Activated CD4-positive, alpha-beta memory T cell treated with anti-CD3 and anti-CD28 coated beads for 36 hours (primary cell): ENCODE measurements at places on chromosomes 2 and 18.

DNA sequence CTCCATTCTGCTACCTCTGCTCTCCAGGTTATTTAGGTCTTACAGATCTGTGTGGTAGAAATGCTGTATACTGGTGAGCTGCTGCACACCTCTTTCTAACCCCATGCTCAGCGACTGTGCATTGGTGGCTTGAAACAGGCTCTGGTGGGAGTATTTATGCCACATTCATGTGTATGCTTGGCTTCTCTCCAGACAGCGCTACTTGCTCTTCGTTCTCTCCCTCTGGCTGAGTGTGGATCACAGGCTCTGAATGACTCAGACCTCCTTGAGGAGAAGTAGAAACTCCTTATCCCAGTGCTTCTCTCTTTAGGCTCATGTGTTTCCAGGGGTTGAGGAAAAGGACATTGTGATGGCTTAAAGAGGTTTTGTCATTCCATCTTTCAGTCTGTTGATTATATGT is 54.9 kb downstream of the FHOD3 start:
- DNase-seq: no peak

GRCh38 chr2:161961061-161961460 is 113.0 kb downstream of the DPP4 start:
- DNase-seq: no peak

- no peak for DNase-seq
Measured at GRCh38 chr2:240822280-240822847, 2.3 kb upstream of the KIF1A start.

DNA sequence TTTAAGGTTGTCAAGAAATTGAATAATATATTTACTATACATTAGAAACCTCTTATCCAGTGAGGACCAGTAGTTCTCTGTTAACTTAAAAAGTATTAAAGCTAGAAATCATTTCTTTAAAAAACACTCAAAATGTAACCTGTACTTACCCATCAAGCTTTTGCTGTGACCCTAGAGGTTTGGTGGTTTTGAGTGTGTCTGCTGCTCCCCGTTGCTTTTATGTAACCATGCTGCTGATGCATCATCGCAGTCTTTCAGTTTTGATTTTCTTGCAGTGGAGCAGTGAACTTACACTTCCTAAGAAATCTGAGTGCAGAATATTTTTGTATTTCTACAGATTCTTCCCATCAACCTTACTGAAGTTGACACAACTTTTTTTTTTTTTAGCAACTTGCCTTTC is 34.2 kb downstream of the MRPS9 start:
- DNase-seq: peak; percentile 52

DNA sequence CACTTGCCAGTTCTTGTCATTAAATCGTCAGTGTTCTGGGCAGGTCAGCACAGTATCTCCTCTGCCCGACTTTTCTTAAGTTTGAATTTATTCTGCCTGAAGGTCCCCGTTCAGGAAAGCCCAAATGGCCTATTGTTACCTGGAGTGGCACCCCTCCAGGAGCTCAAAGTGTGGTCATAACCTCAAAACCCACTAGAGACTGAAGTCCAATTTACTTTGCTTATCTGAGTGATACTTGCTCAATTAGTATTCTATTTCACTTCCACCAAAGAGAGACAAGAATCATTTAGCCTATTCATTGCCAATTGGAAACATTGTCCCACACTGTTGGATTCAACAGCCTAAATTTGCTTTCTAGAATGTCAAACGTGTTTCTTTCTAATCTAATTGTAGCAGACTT is 375.3 kb downstream of the LNPK start:
- DNase-seq: no peak

- DNase-seq: no peak
Measured at GRCh38 chr2:142038826-142039225, 92.0 kb downstream of the LRP1B start.

DNA sequence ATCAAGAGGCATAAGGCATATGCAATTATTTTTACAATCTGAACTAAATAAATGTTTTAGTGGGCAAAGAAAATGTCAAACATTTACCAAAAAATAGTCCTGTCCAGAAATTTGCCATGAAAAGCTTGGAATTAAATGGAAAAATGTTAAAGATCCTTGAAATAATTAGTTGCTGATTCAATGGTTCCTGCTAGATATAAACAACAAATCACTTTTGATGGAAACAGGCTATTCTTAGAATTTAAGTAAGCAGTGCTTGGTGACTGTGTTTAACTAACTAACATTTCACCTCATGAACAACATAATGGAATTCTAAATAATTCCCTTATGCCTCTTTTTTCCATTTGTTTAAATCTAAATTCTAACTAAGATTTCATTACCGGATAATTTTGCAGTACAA is 3.9 kb downstream of the RND3 start:
- DNase-seq: no peak

- no peak for DNase-seq
Measured at GRCh38 chr2:127508631-127509034, 17.7 kb downstream of the IWS1 start.

GRCh38 chr2:240994171-240994896 is 4.1 kb upstream of the SNED1 start:
- DNase-seq: no peak

- DNase-seq: no peak
Measured at GRCh38 chr2:104859291-104859765, 5.4 kb downstream of the POU3F3 start.

DNA sequence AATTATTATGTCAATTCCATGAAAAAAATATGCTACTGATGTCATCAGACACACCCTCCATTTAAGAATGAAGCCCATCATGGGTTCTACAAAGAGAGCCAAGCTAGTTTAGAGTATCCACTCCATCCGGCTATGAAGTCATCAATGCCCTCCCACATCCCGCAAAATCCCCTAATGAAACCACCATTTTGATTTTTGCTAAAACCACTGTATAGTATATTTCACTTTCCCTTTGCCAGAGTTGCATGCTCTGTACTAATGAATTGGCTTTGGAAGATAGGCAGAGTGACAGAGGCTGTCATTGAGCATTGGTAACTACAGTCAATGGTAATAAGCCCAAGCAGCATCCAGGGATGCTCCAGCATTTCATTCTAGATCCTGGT is 118.6 kb downstream of the ANKRD44 start:
- peak; percentile 79 for DNase-seq

DNA sequence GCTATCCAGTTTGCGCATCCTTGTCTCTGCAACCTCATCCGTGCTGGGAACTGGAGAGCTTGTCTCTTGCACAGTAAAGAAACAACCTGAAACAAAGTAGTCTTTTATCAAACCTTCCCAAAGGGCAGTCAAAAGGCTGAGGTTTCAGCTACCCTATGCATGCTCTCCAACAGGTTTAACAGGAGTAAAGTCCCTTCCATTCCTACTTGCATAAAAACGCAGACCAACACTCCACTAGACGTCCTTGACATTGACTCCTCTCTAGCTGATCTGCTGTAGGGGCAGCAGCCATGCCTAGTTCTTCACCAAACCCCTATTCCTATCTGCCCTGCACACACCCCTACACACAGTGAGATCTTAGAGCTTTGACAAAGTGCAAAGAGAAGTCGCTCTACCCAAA is 41.5 kb downstream of the L3MBTL4 start:
- no peak for DNase-seq

DNA sequence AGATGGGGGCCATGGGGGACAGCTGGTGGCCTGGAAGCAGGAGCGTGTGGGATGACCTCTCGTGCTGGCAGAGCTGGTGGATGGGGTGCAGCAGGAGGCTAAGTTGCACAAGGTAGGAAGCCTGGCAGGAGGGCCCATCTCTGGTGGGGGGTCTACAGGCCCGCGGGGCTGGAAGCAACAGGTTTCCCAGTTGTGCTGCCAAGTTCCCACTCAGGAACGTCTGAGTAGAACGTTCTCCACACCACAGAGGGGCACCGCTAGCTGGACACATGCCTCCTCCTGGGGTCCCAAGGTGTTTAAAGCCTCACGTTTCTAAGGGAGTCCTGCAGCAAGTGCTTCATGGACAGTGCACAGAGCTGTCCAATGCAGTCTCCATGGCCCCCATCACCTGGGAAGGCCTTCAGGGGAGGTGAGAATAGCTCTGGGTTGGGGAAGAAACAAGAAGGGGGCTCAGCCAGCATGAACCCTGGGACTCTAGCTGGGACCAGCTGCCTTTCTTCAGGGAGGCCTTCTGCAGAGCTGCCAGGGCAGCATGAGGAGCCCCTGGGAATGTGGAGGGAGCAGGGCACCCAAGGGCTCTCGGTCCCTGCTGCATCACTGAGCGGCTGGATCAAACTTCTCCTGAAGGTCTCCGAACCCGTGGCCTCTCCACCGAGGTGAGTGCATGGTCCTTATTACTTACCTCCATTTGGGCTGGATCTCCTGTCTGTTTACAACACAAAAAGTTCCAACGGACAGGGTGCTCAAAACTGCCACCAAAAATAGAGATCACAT is 80.0 kb downstream of the TWIST2 start:
- DNase-seq: no peak

- DNase-seq: peak; percentile 51
Measured at GRCh38 chr2:46315103-46315890, 18.1 kb downstream of the EPAS1 start.

DNA sequence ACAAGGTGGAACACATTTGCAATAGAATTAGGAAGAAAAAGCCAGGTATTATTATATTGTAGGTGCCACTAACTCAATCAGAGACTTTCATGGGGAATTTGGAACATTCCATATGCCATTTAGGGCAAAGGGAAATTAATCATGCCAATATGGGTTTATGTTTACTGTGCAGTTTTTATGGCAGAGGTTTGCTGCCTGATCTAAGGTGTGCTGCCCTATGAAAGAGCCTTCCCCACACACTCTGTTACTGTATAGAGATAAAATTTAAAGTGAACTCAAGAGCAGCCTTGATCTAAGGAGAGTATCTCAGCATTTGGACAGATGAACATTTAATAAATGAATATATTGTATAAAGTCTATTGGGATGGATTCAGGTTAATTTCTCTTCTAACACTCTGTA is 771.6 kb downstream of the CNTNAP5 start:
- no peak for DNase-seq

GRCh38 chr2:120531365-120531764 is 185.4 kb downstream of the INHBB start:
- no peak for DNase-seq

GRCh38 chr2:19554520-19554919 is 196.1 kb upstream of the OSR1 start:
- no peak for DNase-seq

DNA sequence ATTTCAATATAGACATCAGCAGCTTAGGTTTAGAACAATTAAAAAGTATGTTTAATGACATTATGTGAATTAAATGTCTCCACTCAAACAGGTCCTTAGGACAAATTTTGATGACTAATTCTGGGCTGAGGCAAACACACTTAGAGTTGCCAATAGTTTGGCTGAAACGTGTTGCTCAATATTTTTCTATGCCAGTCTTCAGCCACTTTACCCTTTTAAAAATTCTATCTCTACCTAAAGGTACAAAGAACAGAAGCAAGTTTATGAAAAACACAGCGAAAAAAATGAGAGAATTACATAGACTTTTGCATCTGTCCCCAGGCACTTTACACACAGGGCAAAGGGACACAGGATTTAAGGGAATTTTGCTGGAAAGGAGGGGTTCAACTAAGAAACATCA is 4.5 kb downstream of the IDH1 start:
- no peak for DNase-seq

DNA sequence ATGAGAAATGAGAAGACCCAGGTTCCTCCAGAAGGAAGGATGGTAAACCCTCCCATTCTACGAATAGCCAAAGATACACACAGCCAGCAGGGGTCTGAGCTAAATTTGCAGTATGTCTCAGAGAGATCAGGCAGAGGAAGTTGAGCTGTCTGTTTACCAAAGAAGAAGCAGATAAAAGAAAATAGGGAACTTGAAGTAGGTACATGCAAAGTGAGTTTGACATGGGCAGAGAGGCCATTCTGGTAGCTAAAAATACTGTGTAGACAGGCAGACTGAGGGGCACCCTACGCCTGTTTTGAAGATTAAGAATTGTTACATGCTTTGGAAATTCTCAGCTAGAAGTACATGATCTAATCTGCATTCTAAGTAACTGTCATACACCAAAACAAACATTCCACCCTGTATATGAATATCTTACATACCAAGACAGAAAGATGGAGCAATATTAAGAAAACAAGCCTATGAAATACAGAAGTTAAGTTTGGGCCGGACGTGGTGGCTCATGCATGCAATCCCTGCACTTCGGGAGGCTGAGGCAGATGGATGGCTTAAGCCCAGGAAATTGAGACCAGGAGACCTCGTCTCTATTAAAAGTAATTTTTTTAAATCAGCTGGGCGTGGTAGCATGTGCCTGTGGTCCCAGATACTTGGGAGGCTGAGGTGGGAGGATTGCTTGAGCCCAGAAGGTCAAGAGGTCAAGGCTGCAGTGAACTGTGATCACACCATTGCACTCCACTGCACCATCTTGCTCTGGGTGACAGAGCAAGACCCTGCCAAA is 157.9 kb downstream of the ANKRD44 start:
- no peak for DNase-seq

DNA sequence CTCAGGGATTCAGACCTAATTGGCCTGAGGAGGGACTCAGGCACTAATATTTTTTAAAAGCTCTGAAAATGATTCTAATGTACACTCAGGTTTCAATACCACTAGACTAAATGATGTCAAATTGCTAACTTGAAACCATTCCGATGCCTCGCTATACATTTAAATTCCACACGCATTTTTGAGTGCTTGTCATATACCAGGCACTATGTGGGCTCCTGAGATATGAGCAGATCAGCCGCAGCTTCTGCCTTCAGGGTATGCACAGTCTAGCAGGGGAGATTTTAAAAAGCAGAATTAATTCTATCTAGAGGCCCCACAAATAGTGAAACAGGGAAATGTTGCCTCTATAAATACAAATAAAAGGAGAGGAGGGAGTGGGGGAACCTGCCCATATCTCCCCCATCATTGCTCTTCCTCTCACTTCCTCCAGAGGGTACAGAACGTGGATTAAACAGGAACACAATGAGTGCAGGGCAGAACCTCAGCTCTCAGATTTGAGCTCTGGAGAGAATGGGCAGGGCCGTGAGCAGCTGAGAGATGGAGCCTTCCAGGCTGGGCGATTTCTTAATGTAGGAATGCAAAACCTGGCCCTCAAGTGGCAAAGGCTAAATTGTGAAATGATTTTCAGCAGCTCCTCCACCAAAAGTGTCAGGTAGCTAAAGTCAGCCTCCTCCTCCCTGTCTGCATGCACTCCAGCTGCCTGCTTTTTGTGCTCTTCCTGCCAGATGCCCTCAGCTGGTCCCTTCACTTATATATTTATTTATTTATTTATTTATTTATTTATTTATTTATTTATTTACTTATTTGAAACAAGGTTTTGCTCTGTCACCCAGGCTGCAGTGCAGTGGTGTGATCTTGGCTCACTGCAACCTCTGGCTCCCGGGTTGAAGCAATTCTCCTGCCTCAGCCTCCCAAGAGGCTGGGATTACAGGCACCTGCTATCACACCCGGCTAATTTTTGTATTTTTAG is 24.6 kb upstream of the LBH start:
- no peak for DNase-seq
